ENCODE measurements at places on chromosomes 12 and 14. TPM values are rescaled to one million over a fixed set of nuclear protein-coding genes. Genes with fewer than 3 reads are reported as not detected.

CNTN1 gene
- 0.07 TPM for total RNA-seq

CCDC184 gene
- 0.18 TPM for total RNA-seq

RNASE1 gene
- total RNA-seq: 182 TPM

NDRG2 gene
- total RNA-seq: not detected

SLC7A7 gene
- 22.5 TPM for total RNA-seq

TNFAIP2 gene
- total RNA-seq: 37.5 TPM

SLCO1A2 gene
- not detected for total RNA-seq

CLEC6A gene
- not detected for total RNA-seq

STXBP6 gene
- not detected for total RNA-seq

KCNK10 gene
- total RNA-seq: not detected

Data from endothelial cell of umbilical vein (primary cell).